Epithelial cell of esophagus (primary cell): ENCODE measurements at places on chromosomes 2 and 18.

DNA sequence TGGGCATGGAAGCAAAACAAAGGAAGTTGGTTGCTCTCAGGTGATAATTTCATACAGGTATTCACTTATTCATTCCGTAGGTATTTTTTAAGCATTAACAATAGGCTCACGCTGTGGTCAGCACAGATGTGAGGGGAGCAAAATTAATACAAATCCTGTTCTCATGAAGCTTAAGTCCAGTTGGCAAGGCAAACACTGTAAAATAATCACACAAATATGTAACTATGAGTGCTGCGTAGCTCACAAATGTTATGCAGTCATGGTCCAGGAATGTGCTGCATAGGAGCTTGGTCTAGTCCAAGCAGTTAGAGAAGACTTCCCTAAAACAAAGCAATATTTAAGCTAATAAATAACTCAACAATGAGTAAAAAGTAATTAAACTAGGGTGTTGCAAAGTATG is 23.9 kb downstream of the SP5 start:
- peak; percentile 93 for DNase-seq

GRCh38 chr2:227534714-227535113 is 62.8 kb downstream of the AGFG1 start:
- no peak for DNase-seq

- no peak for DNase-seq
Observed at GRCh38 chr2:146376511-146377064, 1468.2 kb upstream of the ACVR2A start.

GRCh38 chr2:157838442-157839161 is 37.5 kb downstream of the ACVR1 start:
- DNase-seq: peak; percentile 81

- no peak for DNase-seq
Observed at GRCh38 chr2:186098821-186099220, 360.2 kb downstream of the FSIP2 start.

GRCh38 chr2:170886386-170886785 is 42.7 kb upstream of the GORASP2 start:
- peak; percentile 84 for DNase-seq

DNA sequence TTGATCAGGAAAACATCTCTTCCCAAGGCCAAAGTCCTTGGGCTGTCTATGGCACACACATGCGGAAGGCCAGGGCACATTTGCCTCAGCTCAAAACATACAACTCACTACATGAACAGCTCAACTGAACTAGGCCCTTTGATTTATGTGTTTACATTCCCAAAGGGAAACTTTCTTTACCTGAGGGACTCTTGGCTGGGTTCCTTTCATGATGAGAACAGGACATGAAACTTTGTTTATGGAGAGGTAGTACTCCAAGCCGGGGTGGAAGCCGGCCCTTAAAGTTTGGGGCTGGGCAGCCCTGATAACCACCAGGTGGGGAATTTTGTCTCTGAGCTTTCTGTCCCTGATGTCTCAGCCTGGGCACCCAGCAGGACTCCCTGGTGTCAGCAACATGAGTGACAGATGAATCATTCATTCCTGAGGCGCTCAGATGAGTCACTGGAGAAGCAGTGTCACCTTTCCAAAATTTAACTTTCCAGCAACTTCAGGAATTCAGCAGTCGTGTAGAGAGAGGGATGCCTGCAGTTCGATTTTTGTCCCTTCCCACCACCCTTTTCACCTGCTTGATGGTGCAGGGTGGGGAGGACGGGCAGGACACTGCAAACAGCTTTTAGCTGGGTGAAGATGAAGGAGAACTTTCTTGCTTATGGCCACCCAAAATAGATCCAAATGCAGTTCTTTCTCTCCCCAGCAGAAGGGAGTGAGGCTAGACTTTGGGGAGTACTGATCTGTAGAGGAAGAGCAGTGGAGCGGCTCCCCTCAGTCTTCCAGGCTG is 331.6 kb downstream of the DYSF start:
- peak; percentile 66 for DNase-seq

DNA sequence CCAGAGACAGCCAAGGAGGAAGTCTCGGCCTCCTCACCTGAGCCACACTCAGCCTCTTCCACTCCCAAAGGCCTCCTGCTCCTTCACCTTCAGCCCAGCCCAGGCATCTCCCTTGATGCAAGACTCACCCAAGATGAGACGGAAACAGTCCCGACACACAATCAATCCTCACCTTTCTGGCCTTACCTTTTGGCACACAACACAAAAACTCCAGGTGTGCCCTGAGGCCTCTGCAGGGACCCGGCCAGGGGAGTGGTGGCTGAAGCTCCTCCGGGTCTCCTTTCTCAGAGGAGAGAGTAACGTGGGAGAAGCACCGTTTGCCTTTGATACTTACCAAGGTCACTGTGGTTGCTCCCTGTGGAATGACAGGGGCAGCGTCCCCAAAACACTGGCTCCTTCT is 23.8 kb upstream of the EFHD1 start:
- no peak for DNase-seq

DNA sequence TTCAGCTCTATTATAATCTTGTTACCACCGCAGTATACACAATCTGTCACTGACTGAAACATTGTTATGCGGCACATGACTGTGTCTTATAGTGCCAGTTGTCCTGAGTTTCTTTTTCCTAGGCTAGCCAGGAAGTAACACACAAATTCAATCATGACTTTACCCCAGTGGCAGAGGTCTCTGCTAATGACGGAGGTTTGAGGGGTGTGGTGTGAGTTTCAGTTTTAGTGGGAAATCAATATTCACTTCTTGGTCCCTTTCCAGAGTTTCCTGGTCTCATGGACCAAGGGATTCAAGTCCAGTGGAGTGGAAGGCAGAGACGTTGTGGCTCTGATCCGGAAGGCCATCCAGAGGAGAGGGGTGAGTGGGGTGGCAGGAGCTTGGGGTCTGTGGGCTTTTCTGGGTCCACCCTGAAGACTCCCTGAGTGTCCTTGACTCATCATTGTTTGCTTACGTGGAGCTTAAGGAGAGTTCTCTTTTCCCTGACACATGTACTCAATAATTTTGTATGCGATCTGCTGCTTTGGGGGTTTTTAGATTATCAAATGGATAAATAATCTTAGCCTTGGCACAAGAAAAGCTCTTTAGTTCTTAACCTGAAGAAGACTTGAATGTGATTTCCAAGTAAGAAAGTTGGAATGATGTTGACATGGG is 39.2 kb downstream of the HK2 start:
- no peak for DNase-seq
